ENCODE measurements at places on chromosomes 11 and 22.

- no peak for DNase-seq
These were observed 83.1 kb upstream of the NCAM1 start for GRCh38 chr11:112878033-112878601.

GRCh38 chr11:45818961-45819605 lies 14.1 kb downstream of the SLC35C1 start:
- no peak for DNase-seq

DNA sequence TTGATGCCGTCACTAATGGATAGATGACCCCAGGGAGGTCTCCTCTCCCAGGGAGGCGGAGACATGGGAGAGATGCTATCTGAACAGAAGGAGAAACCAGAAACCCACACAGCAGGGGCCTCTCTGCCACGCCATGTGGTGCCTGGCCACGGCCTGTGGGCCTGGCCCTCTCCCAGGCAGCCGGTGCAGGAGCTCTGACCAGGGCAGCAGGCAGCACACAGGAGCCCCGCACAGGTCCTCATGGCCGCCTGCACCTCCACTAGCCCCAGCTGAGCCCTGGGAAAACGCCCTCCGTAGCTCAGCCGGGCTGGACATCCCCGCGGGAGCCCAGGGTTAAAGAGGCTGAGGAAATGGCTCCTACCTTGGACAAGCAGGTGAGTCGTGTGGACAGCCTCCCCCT lies 19.8 kb downstream of the IGSF9B start:
- no peak for DNase-seq

DNA sequence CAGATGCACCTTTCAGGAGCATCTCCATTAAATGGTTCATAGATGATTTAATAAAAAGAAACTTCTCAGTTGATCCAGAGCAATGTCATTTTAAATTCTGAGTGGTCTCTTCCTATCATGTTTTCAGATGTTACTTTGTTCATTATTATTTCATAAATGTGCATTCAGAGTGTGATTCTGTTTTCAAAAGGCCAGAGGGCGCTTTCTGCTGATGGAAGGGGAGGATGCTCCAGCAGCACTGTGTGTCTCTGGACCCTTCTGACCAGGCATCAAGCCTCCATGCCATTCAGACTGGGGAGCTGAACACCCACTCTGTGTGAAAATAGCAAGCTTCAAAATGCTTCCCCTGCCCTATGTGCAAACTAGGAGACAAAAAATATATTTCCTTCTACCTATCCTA lies 23.9 kb upstream of the CRTAM start:
- no peak for DNase-seq

GRCh38 chr11:65502555-65503367 lies 3.9 kb downstream of the MALAT1 start:
- no peak for DNase-seq

GRCh38 chr11:14359501-14360031 lies 583 bp upstream of the RRAS2 start:
- DNase-seq: no peak

DNA sequence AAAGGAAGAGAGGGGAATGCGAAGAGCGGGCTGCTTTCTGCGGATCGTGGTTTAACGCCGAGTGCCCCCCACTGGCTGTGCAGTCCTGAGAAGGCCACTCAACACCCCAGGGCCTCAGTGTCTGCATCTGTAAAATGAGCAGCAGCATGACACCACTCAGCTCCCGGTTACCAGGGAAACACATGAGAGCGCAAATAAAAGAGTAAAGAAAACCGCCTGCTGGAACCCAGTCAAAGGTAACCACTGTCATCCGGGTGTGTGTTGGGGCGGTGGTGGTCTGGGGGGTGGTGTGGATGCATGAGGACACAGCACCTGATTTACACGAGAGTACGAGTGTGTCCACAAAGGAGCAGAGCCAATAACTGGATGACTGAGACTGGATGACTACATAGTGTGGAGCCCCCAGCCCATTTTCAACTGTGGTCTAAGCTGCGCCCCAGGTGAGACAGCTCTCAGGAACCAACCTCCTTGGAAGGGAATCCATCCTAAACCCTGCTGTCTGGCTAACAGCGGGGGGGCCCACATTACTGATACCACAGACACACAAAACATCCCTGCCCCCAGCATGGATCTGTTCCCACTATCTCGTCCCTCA lies 5.7 kb downstream of the CELSR1 start:
- DNase-seq: no peak

DNA sequence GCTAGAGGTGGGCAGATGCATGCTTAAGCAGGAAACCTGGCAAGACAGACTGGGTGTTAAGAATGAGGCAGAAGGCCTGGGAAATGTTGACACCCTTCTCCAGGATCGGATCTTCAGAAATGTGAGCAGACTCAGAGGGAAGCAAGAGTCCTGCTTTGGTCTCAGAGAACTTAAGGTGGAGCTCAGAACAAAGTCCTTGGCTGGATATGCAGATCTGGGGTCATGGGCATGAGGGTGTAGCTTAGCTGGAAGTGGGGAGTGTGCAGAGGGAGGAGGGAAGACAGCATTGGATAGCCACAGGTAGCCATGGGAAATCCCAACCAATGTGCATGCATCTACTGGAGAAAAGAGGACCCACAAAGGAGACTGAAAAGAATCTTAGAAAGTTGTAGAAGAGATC lies 58.6 kb upstream of the CDON start:
- no peak for DNase-seq

- no peak for DNase-seq
These were observed 495 bp downstream of the GPR137 start for GRCh38 chr11:64285885-64286800.

- DNase-seq: no peak
These were observed 30.0 kb downstream of the CYB5R2 start for GRCh38 chr11:7643314-7643713.

GRCh38 chr11:18617688-18618341 lies 16.3 kb downstream of the SPTY2D1 start:
- no peak for DNase-seq

DNA sequence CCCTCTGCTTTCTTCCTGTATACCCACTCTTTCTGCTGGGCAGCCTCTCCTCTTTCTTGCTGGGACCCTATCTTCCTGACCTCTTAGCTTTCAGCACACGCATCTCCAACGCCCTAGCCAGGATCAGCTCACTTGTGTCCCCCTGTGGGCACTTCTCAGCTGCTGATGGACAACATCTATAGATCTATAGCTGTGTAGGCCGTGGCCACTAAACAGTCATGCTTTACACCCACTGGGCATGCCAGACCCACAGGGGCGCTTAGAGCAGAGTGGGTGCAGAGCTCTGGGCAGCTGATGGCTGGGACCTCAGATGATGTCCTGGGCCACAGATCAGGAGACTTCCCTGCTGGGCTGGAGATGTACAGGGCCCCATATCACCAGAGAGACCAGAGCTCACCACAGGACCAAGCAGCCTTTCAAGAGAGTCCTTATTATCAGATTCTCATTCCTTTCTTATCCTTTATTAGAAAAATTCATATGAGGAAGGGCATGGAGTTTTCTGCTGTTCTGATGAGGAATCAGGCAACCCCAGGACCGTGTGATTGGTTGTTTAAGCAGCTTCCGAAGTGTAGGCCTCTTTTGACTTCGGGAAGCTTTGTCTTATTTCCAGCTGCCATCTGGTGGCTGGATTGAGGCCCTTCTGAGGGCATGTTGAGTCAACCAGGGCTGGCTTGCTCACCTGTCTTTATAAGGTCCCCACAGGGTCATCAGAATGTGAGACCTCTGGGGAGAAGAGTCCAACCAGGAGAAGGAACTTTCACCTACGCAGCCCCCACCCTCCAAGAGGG lies 60.5 kb downstream of the OSBP2 start:
- no peak for DNase-seq

All from central memory CD8-positive, alpha-beta T cell (primary cell).